Activated T-cell treated with anti-CD3 and anti-CD28 coated beads for 24 hours (primary cell): ENCODE measurements at places on chromosomes 16 and 17.

DNA sequence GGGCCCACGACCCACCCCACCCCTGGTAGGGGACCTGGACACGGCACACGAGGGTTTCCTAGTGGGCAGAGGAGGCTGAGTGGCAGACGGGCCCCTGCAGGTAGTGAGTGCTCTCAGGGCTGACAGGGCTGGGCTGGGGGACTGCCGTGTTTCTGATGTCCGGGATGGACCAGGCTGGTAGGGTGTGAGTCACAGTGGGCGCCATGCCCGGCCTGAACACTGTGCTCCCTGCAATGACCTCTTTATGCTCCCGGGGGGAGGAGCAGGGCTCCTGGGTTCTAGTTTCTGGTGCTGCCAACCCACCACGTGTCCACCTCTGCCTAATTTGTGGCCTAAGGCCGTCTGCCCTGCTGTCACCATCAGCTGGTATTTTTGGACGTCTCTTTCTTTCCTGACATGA is 26.3 kb downstream of the ARHGAP23 start:
- no peak for DNase-seq

GRCh38 chr17:7019367-7019766 is 3.5 kb upstream of the BCL6B start:
- no peak for DNase-seq

GRCh38 chr17:29349409-29349808 is 40.8 kb upstream of the TAOK1 start:
- DNase-seq, result no peak

GRCh38 chr16:70597135-70597835 is 49.1 kb upstream of the IL34 start:
- DNase-seq, result no peak

DNA sequence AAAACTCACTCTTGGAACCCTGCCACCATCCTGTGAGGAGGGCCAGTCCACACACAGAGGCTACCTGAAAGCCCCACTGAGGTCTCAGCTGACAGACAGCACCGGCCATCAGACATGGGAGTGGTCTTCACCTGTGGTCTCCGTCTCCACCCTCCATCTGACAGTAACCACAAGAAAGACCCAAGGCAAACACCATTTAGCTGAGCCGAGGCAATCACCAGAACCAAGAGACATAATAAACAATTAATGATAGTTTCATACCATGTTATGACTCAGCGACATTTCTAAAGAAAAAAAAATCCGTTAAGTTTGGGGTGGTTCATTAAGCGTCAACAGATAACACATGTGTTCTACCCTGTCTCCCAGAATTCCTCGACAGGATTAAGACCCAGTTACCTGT is 6.1 kb upstream of the EVPLL start:
- no peak for DNase-seq

GRCh38 chr16:49649013-49649765 is 206.7 kb downstream of the ZNF423 start:
- DNase-seq, result no peak

DNA sequence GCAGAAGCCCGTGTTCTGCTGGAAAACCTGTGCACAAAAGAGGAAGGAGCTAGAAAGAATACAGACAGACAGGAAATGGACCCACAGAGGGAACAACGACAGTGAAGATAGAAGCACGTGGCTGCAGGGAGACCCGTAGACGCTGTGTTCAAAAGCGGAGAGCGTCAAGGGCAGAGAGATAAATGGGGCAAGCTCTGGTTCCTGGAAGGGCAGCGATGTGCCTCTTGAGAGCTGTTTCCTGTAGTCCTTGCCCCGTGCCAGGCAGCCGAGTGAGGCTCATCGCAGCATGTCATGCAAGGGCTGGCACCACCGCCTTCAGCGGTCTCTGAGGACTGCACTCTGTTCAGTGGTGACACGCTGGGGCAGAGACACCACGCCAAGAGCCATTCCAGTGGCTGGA is 43.6 kb upstream of the CACNG5 start:
- no peak for DNase-seq

DNA sequence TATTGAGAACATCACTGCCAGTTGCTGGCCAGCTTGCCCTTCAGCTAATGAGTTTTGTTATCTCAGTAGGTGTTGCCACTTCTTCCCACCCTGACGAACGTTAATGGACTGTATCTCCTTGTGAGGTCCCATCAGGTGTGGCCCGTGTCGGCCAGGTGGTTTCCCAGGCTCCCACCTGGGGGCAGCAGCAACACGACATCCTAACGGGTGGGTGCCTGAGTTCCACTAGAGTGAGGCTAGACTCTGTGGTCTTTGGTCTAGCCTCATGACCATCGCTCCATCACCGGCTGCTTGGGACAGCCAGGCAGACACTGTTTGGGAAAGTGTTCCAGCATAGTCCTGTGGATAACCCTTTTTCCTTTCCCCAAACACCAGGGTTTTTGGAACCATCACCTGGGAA is 45.6 kb upstream of the LCMT1 start:
- DNase-seq, result no peak

GRCh38 chr17:50392621-50393020 is 4.7 kb downstream of the LRRC59 start:
- DNase-seq, result no peak

GRCh38 chr17:77814091-77814772 is 144.3 kb upstream of the TNRC6C start:
- DNase-seq, result no peak

- no peak for DNase-seq
These were observed 27.5 kb upstream of the KRT17 start for GRCh38 chr17:41651625-41652460.

- DNase-seq, result no peak
These were observed 4.4 kb downstream of the HAPSTR1 start for GRCh38 chr16:9095656-9096397.

- DNase-seq, result no peak
These were observed 26.6 kb downstream of the LASP1 start for GRCh38 chr17:38896346-38896954.
